Psoas muscle (tissue), 8 donors: ENCODE measurements at places on chromosomes 11 and 22. TPM values are rescaled to one million over a fixed set of nuclear protein-coding genes. Genes with fewer than 3 reads are reported as not detected.

MRGPRE gene
- polyA plus RNA-seq: not detected

B4GALNT4 gene
- 0.27 TPM for polyA plus RNA-seq

SLC17A6 gene
- not detected for polyA plus RNA-seq

XKR3 gene
- polyA plus RNA-seq: not detected

TOP3B gene
- 6.4 TPM for polyA plus RNA-seq
